ENCODE measurements at places on chromosomes 7 and 10.

DNA sequence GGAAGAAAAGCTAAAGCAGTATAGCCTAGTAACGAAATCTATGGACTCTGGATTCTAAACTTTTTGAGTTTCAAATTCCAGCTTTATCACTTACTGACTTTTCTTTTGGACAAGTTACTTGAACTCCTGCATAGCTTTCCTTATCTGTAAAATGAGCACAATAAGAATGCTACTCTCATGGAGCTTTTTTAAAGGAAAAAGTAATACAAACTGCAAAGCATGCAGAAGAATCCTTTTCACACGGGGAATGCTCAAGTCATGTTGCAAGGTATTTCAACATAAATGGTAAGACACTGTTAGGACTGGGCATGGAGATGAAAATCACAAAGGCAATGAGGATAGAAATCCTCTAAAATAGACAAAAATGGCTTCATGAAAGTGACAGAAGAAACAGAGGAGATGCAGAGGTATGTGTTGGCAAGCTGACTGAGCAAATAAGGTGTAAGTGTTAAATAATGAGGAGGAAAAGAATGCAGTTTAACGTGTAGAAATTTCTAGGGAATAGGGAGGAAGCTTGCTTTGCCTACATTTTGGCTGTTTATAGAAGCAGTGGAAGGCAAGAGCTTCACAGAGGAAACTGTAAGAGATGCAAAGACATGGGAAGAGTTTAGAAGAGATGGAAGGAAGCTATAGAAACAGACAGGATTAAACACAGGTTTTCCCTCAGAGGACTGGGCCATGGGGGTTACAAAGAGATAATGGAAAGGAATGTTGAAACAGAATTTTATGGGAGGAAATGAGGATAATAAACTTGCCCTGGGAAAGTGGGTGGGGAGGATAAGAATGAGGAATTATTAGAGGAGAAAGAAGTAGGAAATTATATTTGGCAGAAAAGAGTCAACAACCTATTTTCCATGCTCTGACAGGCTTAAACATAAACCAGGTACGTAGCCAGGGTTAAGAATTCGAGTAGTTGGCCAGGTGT is 28.8 kb upstream of the SNX13 start:
- DNase-seq: no peak

DNA sequence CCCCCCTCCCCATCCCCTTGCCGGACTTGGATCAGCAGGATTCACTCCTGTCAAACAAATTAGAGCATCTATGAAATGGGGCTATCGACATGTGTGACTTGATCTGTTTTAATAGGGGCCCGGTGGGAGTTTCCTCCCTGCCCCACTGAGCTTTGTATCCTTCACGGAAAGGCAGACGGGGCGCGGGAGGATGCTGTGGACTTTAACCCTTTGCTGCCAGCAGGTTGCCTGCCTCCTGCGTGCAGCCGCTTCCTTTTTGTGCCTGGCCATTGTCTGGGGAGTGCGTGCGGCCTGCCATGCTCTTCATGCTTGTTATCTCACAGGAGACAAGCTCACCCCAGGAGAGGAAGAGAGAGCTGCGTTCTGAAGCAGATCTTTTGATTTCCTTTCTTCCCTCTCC is 512.8 kb upstream of the GALNT17 start:
- DNase-seq: no peak

GRCh38 chr10:20901110-20901509 is 4.0 kb upstream of the NEBL start:
- no peak for DNase-seq

DNA sequence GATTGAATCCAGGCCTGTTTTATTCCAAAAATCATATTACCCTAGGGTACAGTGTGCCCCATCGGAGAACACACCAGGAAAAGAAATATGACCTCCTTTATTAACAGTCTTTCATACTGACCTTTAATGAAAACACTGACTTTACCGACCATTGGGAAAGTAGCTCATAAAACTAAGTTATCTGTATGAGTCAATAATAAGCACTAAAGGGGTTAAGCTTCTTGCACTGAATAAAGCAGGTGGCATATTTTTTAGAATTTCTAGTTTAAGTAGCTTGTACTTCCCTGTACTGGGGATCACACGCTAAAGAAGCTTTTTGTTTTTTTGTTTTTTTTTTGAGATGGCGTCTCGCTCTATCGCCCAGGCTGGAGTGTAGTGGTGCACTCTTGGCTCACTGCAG is 199.8 kb downstream of the FAM107B start:
- no peak for DNase-seq

DNA sequence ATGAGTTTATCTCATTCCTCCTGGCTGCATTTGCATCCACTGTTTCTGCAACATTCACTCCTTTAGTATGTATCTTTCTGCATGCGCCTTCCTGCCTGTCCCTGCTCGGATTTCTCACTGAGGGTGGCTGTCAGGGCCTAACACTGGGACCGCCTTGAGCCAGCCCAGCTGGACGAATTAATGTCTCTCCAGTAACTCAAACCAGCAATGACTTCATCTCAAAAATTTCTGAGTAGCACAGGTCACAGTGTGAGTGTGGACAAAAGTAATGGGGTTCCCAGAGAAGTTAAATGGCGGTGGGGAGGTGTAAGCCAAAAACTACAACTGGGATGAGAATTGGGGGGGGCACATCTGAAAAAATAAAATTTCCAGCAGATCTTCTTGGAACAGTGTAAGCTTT is 444.0 kb upstream of the MGMT start:
- no peak for DNase-seq
